ENCODE measurements at places on chromosomes 2 and 18.

DNA sequence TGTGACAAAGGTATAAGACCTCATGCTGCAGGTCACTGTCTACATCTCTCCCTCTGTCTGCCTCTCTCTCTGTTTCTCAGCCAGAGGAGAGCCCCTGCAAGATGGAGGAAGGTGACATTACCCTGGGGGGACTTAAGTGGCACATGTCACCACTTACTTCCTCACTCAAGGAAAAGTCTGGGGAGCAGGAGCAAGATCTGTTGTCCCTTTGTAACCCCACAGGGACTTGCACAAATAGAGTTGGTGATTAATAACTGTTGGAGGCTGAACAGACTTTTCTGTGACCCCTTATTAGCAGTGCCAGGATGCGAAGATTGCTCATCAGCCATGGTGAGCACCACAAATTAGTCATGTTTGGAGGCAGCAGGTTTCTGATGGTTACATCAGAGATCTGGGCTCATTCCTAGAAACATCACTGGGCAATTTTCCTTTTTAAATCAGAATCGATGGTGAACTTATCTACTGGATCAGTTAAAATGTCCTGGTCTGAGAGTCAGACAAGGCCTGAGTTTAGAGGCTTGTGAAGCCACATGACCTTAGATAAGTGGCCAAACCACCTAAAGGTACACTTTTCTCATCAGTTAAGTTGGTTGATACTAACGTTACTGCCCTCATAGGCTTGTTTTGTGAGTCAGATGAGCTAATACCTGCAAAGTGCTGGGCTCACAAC, 81.2 kb upstream of the LTBP1 start:
- no peak for DNase-seq

GRCh38 chr2:2812117-2812516, 481.0 kb upstream of the MYT1L start:
- no peak for DNase-seq

DNA sequence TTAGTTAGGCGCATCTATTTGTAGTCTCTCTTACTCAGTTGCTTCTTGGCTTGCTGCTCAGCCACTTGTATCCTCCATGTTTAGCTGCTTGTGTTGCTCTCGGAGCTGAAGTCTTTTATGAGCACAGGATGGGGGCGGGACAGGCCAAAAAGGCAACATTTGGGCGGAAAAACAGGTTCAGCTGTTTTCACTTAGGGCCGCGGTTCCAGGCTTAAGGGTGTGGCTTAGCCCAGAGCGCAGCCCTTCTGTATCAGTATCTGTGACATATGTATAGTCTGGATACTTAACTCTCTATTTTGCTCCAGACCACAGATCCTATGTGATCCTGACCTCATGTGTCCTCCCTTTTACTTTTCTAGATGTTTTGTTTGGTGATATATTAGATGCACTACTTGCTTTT, 763.5 kb downstream of the SUCLG1 start:
- no peak for DNase-seq

DNA sequence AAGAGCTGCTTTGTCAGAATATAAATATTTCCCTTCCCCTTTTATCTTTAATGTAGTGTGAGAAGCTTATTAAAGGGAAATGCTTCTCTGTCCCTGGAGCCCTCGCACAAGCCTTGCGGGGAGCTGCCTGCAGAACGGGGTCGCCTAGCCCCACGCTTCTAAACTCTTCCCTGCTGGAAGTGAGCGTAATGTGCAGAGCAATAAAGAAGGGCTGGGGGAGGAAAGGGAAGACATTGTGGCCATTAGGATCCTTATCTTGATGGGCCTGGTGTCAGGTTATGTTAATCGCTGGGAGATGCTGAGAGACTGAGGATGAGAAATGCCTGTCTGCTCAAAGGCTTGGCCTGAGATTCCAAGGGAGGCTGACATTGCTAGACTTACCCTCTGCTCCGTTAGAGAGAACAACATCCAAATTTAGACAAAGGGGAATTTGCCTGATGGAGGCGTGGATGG, 18.9 kb upstream of the FZD7 start:
- DNase-seq = no peak
